ENCODE measurements at places on chromosomes 7 and 10. TPM values are rescaled to one million over a fixed set of nuclear protein-coding genes. Genes with fewer than 3 reads are reported as not detected.

GRCh38 chr7:149375234-149376008 lies 85.4 kb downstream of the ZNF777 start:
- no peak overlapping the region for H3K4me3 ChIP-seq
- peak; percentile 19 for DNase-seq
- no peaks in the 10 kb centered on the region for H3K36me3 ChIP-seq
- H3K4me1 ChIP-seq: no peaks in the 10 kb centered on the region
- H3K27ac ChIP-seq: no peak overlapping the region

- H3K27ac ChIP-seq: no peak overlapping the region
- H3K36me3 ChIP-seq: no peaks in the 10 kb centered on the region
- no peak overlapping the region for H3K4me3 ChIP-seq
These were observed 19.9 kb upstream of the ZEB1 start for GRCh38 chr10:31299119-31299518.

C10orf105 gene
- not detected for total RNA-seq

HMX3 gene
- not detected for total RNA-seq

KNDC1 gene
- not detected for total RNA-seq

BAIAP2L1 gene
- total RNA-seq: not detected
